Dermis blood vessel endothelial cell (primary cell): ENCODE measurements at places on chromosomes 12 and 14. TPM values are rescaled to one million over a fixed set of nuclear protein-coding genes. Genes with fewer than 3 reads are reported as not detected.
A peak's percentile ranks its signal among the peaks of the same experiment; 100 is the strongest.

Gene PMEL
- 0.37 and 1.5 TPM in 2 replicates for total RNA-seq

DNA sequence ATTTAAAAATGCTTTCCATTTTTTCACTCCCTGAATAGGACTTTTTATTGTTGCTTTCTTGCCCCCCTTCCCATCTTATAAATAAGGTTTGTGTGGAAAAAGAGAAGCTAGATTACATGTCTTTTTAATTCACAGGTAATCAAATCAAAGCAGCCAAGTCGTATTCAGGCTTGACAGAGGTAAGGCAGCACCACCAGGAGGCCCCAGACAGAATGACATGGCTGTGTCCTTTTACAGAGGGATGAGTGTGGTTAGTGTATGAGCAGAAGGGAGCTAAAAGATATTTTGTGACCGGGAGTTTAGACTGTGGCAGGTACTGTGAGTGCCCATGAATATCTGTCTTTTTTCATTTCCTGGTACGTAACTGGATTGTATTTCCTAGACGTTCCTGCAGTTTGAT is 596.1 kb downstream of the ETNK1 start:
- DNase-seq, result no peak

DNA sequence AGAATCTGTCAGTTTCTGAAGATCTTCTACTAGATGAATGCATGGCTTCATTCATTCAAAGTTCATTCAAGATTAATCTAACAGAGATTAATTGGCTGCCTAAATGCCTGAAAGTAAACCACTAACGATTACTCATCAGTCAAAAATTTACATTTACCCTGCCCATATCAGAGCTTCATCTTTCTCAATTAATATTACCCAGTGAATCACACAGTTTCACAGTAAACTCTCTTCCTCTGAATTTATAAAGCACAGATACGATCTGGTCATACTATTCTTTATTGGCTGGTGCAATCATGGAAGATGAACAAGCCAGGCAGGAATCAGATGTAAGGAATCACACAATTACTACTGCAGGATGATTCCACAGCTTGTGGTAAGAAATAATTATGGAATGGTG is 377.7 kb downstream of the SLC16A7 start:
- peak; percentile 46 for DNase-seq

GRCh38 chr12:120264904-120265472 is 542 bp downstream of the PXN start:
- DNase-seq, result no peak

DNA sequence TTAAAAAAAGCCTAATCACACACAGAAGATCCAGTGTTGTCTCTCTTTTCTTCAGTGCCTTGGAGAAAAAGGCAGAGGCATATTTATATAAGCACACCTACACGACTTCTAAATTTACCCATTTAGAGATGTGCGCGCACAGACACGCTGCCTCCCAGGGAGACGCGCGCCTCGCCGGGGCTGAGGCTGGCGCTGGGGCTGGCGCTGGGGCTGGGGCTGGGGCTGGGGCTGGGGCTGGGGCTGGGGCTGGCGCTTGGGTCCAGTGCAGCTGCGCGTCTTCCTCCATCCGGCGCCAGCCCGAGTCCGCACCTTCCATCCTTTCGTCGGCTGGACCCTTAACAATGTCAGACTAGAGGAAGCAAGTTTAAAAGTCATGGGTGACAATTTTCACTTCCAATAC is 118.4 kb upstream of the ARID2 start:
- DNase-seq, result no peak

Gene DAO
- under 0.01 TPM in 1 of 2 replicates, not detected in the other for total RNA-seq

GRCh38 chr14:36662258-36662542 is 540 bp downstream of the PAX9 start:
- no peak for DNase-seq

Gene SERPINA10
- not detected in 2 replicates for total RNA-seq

Gene KRT4
- not detected in 2 replicates for total RNA-seq

DNA sequence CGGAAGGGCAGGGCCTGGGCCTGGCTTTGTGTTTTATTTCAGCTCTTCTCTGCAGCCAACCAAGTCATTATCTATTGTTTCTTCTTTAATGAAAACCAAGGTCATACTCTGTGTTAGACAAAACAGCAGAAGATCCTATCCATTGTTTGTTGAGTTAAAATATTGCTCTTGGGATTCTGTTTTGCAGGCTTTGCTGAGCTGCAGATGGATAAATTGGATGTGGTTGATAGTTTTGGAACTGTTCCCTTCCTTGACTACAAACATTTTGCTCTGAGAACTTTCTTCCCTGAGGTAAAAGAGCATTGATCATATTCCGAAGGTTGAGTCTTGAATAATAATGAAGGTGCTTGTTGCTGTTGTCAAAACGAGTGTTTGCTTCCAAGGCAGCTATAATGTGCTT is 106.6 kb downstream of the PLXNC1 start:
- DNase-seq, result no peak

- DNase-seq, result peak; percentile 41
Measured at GRCh38 chr12:48446161-48446776, 26.1 kb upstream of the ANP32D start.
